Left cardiac atrium (tissue), 4 donors: ENCODE measurements at places on chromosomes 11 and 22. TPM values are rescaled to one million over a fixed set of nuclear protein-coding genes. Genes with fewer than 3 reads are reported as not detected.

DEUP1 gene
- total RNA-seq = not detected

GRCh38 chr22:20472629-20473442, 22.8 kb downstream of the KLHL22 start:
- no peak for DNase-seq

DNA sequence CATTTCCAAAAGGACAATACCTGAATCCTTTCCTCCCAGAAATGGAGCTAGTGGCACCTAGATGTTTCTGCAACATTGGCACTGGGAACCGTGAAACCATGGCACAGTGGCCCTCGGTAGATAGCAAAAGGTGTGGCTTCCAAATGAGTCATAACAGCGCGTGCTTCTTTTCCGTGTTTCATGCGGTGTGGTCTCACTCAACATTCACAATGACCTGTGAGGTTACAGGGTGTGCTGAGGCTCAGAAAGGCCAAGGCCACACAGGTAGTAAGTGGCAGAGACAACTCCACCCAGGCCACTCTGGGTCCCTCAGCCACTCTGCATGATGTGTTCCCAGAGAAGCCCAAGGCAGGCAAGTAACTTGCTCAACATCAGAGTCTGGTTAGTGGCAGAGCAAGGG, 67.4 kb downstream of the TP53I11 start:
- DNase-seq = no peak

- DNase-seq = no peak
Measured at GRCh38 chr11:93155738-93156137, 42.1 kb downstream of the SLC36A4 start.

DNA sequence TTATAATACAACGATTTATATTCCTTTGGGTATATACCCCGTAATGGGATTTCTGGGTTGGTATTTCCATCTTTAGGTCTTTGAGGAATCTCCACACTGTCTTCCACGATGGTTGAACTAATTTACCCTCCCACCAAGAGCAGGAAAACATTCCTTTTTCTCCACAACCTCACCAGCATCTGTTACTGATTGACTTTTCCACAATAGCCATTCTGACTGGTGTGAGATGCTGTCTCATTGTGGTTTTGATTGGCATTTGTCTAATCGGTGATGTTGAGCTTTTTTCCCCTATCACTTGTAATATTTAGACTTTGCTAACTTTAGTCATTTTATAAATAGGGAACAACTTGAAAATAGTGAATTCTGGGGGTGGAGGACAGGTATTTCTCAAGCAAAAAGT, 58.1 kb downstream of the PPFIA1 start:
- DNase-seq = no peak

HEPHL1 gene
- not detected for total RNA-seq

SULT4A1 gene
- total RNA-seq = 0.63 TPM

GRCh38 chr11:124069429-124070401, 28.6 kb upstream of the OR10G7 start:
- DNase-seq = peak; percentile 48

VWA5A gene
- total RNA-seq = 7.6 TPM

- DNase-seq = no peak
Measured at GRCh38 chr11:95503047-95503446, 272.0 kb upstream of the SESN3 start.

SGSM1 gene
- total RNA-seq = 16.1 TPM

ROBO4 gene
- total RNA-seq = 18.9 TPM

DNA sequence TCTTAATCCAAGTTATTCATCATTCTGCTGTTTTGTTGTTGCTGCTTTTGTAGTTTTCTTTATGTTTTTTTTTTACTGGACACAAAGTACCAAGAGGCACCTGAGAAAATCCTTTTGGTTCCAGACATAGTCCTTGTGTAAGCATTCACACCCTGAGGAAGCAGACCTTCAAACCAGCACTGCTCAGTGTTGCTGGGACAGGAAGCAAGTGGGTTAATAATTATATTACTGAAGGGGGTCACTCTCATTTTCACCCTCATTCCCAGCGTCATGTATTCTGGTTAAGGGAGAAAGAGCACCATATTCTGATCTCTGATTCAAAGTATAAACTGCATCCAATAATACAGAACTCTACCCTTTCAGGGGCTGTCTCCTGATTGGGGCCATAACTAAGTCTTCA, 5.9 kb upstream of the ALKBH3 start:
- no peak for DNase-seq

GRCh38 chr11:70876685-70877084, 375.7 kb downstream of the SHANK2 start:
- DNase-seq = no peak

ST14 gene
- total RNA-seq = 1.5 TPM

CCDC15 gene
- 0.82 TPM for total RNA-seq

SYT12 gene
- total RNA-seq = 1.8 TPM
